ENCODE measurements at places on chromosomes 4 and X.

DNA sequence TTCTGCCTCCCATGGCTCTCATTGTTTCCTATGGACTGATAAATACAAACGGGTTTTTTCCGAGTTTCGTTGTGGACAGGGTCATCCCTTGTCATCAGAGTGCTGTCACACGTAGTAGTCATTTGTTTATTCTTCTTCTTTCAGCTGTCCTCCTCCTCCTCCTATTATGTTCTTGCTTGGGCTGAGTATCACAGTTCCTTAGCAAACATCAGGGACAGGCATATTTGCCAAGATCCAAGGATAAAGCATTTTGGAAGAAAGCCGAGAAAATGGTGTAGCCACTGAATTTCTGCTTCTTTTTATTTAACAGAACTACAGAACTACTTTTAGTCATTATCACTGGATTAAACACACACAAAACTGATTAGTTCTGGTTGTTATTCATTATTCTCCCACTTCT lies 167.9 kb downstream of the MAML3 start:
- no peak for DNase-seq

GRCh38 chr4:6548201-6548881 lies 26.6 kb upstream of the MAN2B2 start:
- DNase-seq = no peak

GRCh38 chrX:15574017-15574416 lies 26.7 kb downstream of the ACE2 start:
- no peak for DNase-seq

DNA sequence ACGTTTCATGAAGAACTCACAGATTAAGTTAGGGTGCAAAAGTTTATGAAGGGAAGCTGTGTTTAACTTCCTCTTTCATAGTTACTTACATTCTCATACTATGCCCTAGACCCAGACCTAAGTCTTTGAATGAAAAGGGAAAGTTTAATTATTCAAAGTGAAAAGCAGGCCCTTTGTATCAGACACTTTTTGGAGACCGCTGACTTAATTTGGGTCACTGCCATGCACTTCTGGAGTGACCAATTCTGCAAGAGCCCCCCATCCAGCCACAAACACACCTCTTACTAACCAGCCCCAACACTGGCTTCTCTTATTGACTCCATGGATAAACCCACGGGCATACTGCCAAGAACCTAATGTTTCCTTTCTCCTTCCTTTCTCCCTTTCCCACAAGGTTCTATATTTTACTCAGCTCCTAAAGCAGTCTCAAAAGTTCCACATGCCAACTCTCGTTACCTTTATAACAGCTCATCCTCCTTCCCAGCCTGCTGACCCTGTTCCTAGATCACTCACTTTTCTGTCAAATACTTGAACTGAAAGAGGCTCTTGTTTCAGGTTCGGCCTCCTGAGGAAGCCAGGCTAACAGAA lies 34.5 kb downstream of the ABCE1 start:
- no peak for DNase-seq

DNA sequence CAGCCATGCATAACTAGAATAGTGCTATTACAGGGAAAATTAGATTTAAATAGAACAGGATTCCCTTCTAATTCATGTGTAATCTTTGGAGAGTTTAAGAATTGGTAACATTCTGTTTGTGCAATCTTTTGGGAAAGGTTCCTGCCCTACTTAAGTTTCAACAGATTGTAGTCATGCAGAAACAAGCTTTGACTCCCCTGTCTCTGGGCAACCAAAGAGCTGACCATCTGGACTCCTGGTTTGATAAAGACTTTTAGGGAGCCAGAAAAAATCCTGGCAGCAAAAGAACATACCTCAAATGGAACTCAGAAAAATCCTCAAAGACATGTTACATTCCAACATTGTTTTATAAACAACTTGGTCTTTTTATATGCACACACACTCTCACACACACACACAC lies 191.1 kb upstream of the NEIL3 start:
- DNase-seq = no peak

DNA sequence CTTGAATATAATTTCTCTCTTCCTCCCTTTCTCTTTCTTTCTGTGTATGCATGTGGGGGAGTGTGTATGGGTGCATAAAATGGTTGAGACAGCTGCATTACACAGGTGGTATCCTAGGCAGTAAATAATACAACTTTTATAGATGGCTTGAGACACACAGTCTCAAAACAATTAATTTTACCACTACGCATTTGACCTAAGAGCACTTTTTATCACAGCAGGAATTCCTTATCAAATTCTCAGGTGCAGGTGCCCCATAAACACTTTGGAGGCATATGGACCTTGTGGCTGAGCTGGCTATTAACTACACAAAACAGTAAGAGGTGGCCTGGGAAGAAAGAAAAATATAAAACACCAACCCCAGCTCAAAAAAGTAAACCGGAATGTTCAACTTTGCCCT lies 91.3 kb downstream of the RASGEF1B start:
- no peak for DNase-seq

DNA sequence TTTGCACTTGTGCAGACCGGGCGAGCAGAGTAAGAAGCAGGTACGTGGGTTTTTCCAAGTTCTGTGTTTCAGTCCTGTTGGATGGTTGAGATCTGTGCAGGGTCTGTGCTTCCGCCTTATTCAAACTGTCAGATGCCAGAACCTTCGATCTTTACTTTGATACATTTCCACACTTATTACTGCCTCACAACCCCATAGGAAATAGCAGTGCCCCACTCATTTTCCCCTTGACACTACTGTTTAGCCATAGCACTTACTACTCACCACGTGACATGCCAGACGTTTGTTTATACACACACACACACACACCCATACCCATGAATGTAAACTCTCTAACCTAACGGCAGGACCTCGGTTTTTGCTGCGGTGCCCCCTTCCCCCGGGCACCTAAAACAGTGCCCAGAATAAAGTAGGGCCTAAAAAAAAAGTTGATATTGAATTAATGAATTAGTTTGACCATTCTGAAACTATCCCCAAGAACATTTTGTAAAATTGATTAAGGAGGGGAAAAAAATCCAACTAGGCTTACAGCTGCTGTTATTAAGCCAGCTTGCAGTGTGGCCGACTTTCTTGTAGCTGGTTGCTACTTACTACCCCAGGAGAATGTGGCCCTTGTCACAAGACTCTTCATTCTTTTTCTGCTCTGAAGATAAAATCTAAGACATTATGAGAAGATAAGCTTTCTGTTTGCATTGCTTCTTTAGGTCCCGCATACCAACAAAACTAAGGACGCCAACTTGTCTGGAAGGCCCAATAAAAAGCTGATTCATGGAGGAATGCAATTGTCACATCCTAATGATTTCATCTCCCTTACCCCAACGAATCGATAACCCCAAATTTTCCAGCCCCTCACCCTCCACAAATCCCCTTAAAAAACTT lies 704 bp upstream of the SEPSECS start:
- DNase-seq = no peak

DNA sequence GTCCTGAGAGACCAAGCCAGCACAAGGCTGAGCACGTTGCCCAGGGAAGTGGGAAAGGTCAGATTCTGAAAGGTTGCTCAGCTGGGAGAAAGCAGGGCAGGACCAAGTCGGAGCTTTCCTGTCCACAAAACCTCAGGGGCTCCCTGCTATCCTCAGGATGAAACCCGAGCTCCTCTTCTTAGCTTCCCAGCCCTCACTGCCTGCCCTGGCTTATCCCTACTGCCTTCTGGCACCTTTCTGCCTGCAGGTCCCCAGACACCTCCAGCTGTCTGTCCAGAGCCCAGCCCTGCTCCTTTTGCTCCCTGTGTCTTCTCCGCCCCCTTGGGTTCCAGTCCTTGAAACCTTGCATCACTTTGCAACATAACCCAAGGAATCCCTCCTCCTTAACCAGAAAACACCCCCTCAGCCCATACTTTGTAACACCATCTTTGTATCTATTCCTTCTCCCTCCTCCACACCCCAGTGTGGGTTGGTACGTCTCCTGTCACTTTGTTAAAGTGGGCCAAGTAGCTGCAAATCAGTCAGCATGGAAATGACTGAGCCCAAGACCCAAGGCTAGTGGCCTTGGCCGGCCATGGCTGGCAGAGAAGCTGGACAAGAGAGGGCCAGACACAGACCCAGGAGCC lies 20.0 kb upstream of the PRRG3 start:
- no peak for DNase-seq

- DNase-seq = no peak
These were observed 30.6 kb upstream of the TMEM184C start for GRCh38 chr4:147586637-147587036.

- no peak for DNase-seq
These were observed 608.1 kb downstream of the MID1IP1 start for GRCh38 chrX:39409246-39409917.

GRCh38 chr4:69120870-69121269 lies 24.6 kb downstream of the UGT2B7 start:
- no peak for DNase-seq

DNA sequence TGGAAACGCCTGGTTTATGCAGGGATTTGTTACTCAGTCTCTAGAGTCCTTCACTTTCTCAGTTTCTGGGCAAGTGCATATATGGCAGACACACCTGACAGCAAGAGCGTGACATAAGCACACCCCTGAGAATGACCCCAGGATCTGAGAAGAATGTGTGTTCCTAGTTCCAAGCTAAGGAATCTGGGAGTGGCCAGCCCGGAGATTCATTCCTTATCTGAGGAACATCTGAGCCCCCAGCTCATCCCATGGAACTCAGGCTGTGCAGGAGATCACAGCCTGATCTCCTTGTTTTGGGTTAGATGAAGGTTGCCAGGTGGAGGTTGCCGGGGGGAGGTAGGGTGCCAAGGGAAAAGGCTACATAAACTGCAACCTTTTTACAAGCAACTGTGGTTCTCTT lies 23.8 kb upstream of the KIAA0232 start:
- no peak for DNase-seq

GRCh38 chrX:53050841-53051240 lies 2.3 kb downstream of the GPR173 start:
- no peak for DNase-seq

DNA sequence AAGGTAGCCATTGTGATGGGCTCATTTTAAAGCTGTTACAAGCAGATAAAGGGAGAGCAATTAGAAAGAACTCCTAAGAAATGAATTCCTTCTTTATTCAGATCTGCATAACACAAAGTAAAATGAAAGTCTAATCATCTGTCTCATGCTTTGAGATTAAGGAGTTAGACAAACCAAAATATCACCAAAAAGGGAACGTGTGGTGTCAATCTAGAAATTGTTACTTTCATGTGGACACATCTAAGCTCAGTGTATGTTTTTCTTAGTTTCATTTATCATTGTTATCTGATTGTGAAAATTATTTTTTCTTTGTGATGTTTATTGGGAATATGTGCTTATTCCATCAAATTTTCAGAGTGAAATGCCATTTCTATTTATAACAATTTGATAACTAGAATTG lies 80.3 kb downstream of the BANK1 start:
- no peak for DNase-seq

DNA sequence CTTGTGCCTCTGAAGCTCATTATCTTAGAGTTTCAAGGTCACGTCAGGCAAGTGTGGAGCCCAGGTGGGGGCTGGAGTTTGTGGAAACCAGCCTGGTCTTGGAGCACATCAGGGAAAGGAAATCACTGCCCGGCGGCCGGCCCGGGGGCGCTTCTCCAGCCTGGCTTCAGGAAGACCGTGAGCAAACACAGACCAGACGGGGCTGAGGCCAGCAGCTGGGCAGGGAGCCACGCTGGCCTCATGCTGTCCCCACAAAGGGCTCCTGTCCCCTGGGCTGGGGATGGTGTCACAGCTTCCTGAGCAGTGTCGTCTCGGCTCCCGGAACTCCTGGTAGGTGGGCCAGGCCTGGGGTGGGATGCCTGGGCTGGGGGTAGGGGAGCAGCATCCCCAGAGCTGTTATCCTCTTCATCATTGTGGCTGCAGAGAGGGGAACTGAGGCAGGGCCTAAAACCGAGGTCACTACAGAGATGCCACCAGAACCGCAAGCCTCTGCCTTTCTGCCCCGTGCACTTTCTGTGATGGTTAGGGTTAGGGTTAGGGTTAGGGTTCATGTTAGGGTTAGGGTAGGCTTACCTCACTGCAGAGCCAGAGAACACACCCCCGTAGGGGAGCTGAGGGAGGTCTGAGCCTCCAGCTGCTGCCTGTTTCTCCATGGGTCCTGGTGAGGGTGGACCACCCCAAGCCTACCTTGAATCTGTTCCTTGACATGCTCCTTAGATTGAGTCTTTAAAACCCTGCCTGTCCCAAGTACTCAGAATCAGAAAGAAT lies 77.5 kb downstream of the HTRA3 start:
- no peak for DNase-seq

All from upper lobe of right lung (tissue), 1 donor.